ENCODE measurements at places on chromosomes 6 and 20. TPM values are rescaled to one million over a fixed set of nuclear protein-coding genes. Genes with fewer than 3 reads are reported as not detected.

GRCh38 chr6:10685092-10685915 lies 9.1 kb downstream of the C6orf52 start:
- DNase-seq, result no peak

DNA sequence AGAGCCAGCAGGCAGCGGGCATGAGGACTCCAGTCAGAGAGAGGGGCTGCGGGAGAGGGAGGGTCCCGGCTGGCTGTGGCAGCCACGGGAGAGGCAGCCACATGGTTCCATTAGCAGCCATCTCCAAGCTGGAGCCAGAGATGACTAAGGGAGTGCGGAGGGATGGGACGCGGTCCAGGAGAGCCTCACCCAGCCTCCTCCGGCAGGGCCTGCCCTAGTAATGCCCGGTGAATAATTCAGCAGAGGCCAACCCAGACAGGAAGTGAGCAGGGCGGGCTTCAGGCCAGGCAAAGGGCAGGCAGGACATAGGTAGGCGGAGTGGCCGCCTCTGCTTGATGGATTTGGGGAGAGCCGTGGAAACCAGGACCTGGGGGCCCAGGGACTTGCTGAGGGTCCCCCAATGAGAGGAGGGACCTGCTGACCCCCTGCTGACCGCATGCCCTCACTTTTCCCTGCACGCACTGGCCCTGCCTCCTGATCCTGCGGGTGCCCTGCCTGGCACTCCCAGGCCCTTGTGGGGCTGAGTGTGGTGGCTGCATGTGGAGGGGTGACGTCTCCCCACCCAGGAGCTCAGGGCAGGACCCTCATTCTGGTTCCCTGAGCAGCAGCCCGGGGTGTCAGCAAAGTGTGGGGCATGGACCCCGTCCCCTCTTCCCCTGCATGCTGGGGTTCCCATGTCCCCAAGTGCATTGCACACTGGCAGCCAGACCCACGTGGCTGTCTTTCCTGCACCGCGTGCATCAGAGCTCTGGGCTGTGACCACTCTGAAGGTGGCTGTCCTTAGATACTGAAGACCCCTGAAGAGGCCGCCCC lies 51.8 kb upstream of the SLCO4A1 start:
- peak; percentile 72 for DNase-seq

GRCh38 chr6:150745896-150746295 lies 119.6 kb upstream of the MTHFD1L start:
- no peak for DNase-seq

DNA sequence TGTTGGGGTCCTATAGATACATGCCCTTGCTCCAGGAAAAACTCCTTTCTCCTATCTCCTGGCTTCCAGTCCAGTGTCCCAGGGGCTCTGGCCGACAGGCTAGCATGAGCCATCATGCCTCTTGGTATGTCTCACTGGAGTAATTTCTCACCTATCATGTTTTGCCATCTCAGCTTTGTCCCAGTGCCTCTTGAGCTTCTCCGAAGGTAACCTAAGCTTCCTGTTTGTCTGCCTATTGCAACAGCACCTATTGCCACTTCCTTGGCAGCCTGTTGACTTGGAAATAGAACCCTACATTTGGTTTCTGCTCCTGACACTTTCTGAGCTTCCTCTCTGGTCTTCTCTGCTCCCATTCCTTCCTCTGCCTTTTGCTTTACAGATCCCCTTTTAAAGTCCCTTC lies 197.7 kb downstream of the KCNQ5 start:
- DNase-seq, result no peak

DNA sequence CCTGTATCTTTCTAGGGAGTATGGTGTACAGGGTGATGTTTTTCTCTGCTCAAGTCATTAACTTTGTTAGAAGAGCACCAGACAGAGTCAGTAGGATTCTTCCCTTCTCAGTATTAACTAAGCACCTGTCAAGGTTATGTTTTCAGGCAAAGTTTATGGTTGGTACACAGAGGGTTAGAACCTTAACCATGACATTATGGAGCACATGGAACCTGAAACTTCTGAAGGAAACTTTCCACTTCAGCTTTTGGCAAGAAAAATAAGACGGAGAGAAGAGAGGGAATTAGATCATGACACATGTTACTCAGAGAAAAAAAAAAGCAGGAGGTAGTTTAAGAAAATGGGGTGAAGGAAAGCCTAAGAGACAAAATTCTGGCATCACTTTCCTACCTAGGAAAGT lies 112.9 kb upstream of the PDE7B start:
- no peak for DNase-seq

DNA sequence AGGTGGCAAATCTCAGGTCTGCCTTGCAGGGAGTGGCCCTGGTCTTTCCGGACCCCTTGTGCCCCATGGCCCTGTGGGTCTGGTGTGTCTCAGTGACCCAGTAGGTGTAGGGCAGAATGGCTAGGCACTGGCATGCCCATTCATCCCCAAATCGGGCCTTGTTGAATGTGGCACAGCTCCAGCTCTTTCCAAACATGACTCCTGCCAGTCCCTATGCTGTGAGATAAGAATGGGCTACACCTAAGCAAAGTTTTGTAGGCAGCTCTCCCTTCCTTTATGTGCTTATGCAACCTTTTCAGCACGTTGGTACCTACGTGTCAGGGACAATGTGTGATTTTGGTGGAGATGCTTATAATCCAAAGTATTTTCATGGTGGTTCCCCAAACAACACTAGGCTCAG lies 33.9 kb downstream of the FOXO3 start:
- no peak for DNase-seq

DNA sequence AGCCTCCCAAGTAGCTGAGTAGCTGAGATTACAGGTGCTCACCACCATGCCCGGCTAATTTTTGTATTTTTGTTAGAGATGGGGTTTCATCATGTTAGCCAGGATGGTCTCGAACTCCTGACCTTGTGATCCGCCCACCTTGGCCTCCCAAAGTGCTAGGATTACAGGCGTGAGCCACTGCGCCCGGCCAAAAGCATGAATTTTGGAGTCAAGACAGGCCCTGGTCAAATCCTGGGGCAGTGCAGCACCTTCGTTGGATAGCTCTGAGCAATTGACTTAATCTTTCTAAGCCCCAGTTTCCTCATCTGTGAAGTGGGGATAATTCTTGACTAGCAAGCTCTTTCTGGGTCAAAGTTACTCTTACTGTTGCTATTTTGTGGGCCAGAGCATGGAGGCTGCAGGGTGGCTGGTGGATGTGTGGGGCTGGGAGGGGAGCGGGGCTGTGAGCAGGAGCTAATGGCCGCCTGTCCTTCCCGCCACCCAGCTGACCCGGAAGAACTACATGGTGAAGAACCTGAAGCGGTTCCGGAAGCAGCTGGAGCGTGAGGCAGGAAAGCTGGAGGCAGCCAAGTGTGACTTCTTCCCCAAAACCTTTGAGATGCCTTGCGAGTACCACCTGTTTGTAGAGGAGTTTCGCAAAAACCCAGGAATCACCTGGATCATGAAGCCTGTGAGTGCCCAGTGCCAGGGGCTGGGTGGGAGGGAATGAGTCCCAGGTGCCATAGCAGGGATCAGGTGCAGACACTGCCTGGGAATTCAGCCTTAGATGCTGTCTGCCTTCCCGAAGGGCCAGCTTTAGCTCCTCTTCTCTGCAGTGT lies 39.0 kb downstream of the TTLL9 start:
- no peak for DNase-seq

GRCh38 chr20:10304471-10305046 lies 85.9 kb downstream of the SNAP25 start:
- no peak for DNase-seq

DNA sequence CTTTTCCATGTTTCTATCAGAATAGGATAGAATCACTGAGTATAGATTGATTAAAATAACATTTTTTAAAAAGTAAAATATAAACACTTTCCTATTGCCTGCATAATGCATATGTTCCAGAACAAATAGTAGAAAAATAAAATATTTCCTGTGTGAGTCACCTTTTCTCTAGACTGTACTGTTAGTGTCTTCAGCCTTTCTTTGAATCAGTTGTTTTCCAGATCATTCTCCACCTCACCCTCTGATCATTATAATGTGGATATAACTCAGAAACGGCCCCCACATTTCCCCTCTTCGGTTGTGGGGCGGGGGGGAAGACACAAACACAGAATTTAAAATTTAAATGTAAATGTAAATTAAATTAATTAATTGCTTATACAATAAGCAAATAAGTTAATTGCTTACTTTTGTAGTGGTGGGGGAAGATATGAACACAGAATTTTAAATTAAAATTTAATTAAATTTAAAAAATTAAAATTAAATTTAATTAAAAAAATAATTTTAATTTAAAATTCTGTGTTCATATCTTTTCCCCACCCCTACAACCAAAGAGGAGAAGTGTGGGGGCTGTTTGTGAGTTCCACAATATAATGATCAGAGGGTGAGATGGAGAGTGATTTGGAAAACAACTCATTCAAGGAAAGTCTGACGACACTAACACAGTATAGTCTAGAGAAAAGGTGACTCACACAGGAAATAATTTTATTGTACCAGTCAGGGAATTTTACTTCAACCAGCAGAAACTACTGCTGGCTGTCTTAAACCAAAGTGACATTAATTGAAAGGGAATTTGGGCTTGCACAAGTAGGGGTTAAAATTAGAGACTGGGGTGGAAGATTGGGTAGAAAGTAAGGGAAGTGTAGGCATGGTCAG lies 37.1 kb upstream of the PROKR2 start:
- no peak for DNase-seq

GRCh38 chr6:90874931-90875330 lies 288.1 kb upstream of the MAP3K7 start:
- no peak for DNase-seq

DNA sequence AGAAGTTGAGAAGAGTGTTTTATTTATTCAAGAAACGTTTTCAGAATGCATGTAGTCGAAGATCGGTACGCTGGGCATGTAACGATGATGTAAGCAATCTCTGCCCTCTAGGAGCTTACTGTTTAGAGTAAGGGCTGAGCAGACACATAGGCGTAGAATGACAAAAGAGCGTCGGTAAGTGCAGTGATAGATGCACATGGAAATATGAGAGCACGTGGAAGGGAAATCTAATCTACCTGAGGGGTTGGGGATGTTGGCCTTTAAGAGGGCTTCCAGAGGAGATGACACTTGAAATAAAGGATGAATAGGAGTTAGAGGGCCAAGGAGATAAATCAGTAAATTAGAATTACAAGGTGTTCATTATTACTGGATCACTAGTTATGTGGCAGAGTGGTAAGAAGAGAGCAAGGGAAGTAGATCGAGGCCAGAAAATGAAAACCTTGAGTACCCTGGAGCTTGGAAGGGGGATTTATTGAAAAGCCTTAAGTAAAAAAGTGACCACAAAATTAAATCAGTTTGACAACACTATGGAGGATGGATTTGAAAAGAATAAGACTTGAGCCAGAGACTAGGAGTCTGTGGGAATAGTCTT lies 782 bp downstream of the TRMT11 start:
- no peak for DNase-seq

GRCh38 chr6:47180633-47181032 lies 129.1 kb downstream of the TNFRSF21 start:
- no peak for DNase-seq

- no peak for DNase-seq
These were observed 1.2 kb upstream of the SPTLC3 start for GRCh38 chr20:13007596-13007995.

GRCh38 chr6:142489722-142490610 lies 188.2 kb downstream of the ADGRG6 start:
- no peak for DNase-seq

- DNase-seq, result no peak
These were observed 10.4 kb upstream of the PLG start for GRCh38 chr6:160691617-160692016.

- no peak for DNase-seq
These were observed 2.2 kb upstream of the EPB41L2 start for GRCh38 chr6:131065112-131065823.

GRCh38 chr20:56985066-56985685 lies 281.3 kb downstream of the BMP7 start:
- no peak for DNase-seq

DNA sequence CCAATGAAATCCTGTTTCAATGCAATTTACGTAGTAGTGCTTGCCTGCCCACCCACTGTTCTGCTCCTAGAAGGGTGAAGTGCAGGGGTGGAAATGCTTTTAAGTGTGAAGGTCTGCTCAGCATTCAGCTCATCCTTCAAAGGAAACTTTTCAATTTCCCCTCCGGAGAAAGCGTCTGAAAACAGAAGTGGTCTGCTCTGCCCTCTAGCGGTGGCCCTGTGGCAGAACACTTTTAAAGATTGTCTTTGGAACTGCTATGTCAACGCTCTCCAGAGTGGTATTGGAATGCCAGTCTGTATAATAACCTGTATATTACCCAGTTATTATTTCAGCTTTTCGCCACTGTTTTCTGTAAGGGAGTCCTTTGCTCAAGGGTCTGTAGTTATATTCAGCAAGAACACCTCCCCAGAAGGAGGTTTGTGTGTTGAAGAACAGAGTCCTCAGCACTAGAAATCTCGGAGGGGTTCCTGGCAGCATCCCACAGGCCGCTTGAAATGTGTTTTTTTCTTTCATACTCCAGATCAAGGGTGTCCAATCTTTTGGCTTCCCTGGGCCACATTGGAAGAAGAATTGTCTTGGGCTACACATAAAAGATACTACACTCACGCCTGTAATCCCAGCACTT lies 63.1 kb upstream of the KLHL31 start:
- no peak for DNase-seq

- no peak for DNase-seq
These were observed 20.6 kb downstream of the FOXC1 start for GRCh38 chr6:1630212-1630770.

- DNase-seq, result no peak
These were observed 45.4 kb upstream of the ECI2 start for GRCh38 chr6:4180652-4181255.

- DNase-seq, result no peak
These were observed 186.6 kb downstream of the DOK5 start for GRCh38 chr20:54661880-54662465.

- DNase-seq, result no peak
These were observed 643.8 kb downstream of the DHX35 start for GRCh38 chr20:39605908-39606307.

DNA sequence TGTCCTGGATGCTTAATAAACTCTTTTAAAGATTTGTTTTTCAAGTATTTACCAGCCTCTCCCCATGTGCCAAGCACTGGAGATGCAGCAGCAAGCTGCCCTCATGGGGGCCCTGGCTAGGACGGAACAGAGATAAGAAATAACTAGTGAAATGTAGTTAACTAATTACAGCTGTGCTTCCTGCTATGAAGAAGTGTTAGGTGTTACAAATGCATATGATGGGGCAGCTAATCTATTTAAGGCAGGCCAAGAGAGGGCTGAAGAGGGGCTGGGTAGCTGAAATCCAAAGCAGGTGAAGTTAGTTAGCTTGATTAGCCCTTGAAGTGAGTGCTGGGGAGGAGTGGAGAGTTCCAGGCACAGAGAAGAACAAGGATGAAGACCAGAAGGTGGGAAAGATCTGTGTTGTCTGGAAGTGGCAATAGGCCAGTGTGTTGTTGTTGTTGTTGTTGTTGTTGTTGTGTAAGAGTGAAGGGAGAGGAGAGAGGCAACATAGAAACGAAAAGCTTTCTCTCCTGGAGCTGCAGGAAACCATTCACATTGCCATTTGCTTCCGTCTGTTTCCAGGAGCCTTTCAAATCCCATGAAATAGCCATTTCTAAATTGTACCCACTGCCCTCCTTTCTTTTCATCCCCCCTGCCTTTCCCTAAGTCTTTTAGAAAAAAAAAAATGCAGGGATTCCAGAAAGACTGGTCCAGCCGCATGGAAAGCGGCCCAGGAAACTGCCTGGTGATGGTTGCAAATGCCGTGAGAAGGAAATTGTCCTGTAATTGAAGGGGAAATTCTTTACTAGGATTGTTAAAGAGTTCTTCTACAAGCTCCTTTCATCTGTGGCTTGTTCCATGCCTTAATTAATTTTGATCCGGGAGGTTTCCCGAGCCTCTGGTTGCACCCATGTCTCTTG lies 119.6 kb downstream of the TFAP2C start:
- DNase-seq, result no peak

RNF182 gene
- total RNA-seq, result not detected

CST2 gene
- not detected for total RNA-seq

SDHAF4 gene
- total RNA-seq, result 16.6 TPM

SLC52A3 gene
- total RNA-seq, result 2.7 TPM

MUC22 gene
- total RNA-seq, result 0.14 TPM

CCND3 gene
- 51.5 TPM for total RNA-seq

EEF1A2 gene
- total RNA-seq, result 1,274 TPM

Data from Right ventricle myocardium inferior (tissue), 1 donor.